ENCODE measurements at places on chromosomes 13 and 19. TPM values are rescaled to one million over a fixed set of nuclear protein-coding genes. Genes with fewer than 3 reads are reported as not detected.

VSTM2B gene
- total RNA-seq, result not detected

PALM gene
- total RNA-seq, result 14.1 TPM

CRX gene
- not detected for total RNA-seq

GRIN2D gene
- total RNA-seq, result 0.34 TPM

TEX26 gene
- total RNA-seq, result not detected

APOE gene
- total RNA-seq, result 1.8 TPM

ODAD3 gene
- 2.6 TPM for total RNA-seq

KIR2DL4 gene
- total RNA-seq, result not detected

ALKBH7 gene
- total RNA-seq, result 55.3 TPM

KLK3 gene
- total RNA-seq, result not detected

LIG1 gene
- 146 TPM for total RNA-seq

UGGT2 gene
- 31.4 TPM for total RNA-seq

SYCN gene
- total RNA-seq, result not detected

CGB2 gene
- not detected for total RNA-seq

GFY gene
- total RNA-seq, result not detected

CGB1 gene
- not detected for total RNA-seq

Measured in Caki2 (cell line).